Neural progenitor cell (in vitro differentiated cells): ENCODE measurements at places on chromosomes 12 and 14. TPM values are rescaled to one million over a fixed set of nuclear protein-coding genes. Genes with fewer than 3 reads are reported as not detected.

DNA sequence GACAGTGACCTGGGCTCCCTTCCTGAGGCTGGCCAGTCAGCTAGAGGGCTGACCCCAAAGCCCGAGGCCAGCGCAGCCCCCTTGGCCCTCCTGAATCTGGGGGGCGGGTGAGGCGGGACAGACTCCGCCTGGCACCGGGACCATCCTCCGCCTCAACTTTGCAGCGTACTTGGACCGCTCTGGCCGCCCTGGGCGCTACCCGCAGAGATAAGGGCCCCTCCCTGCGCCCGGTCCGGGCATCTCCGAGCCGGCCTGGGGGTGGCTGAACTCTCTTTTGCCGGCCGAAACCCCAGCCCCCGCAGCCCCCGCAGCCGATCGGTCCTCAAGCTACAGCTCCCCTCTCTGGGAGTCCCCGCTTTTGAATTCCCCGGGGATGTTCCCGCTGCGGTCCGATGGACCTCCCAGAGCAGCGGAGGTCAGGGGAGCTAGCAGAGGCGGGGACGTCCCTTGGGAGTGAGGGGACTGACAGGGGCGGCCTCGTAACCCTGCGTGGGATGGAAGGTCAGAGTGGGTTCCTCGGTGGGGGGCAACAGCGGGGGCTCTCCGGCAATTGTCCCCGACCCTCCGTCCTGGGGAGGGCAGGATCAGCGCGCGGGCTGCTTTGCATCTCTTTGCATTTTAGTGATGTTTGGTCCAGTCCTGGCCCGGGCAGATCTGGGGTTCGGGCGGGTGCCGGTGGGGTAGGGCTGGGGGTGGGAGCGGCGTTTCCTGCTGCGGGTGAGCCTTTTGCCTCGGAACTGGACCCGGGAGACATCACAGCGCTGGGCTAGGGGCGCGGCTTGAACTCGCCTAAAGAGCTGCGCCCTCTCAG lies at the start of gene CRIP1:
CRIP1 (plus strand) TSS at position 724 of the 811 bp plus-strand sequence. CDS start 374 bp downstream, outside the sequence.
- H3K27ac ChIP-seq, result no peak within 1 kb of the TSS
- H3K36me3 ChIP-seq, result no peaks in the 10 kb centered on the region
- H3K4me1 ChIP-seq, result peaks cover 29% of the 10 kb centered on the region
- H3K4me3 ChIP-seq, result peak within 1 kb of the TSS; percentile 42
- no peak for DNase-seq

DNA sequence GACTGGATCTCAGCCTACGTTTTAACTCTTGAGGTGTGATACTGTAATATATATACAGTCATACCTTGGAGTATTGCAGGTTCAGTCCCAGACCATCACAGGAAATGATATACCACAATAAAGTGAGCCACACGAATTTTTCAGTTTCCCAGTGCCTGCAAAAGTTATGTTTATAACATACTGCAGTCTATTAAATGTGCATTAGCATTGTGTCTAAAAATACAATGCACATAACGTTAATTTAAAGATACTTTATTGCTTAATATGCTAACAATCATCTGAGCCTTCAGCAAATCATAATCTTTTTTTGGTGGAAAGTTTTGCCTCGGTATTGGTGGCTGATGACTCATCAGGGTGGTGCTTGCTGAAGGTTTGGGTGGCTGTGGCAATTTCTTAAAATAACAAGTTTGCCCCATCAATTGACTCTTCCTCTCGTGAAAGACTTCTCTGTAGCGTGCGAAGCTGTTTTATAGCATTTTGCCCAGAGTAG lies 18.9 kb downstream of the PYROXD1 start:
- no peaks in the 10 kb centered on the region for H3K36me3 ChIP-seq
- H3K27me3 ChIP-seq, result no peaks in the 10 kb centered on the region
- H3K4me1 ChIP-seq, result no peaks in the 10 kb centered on the region
- H3K4me3 ChIP-seq, result no peak overlapping the region
- no peak for DNase-seq
- H3K27ac ChIP-seq, result no peak overlapping the region

DNA sequence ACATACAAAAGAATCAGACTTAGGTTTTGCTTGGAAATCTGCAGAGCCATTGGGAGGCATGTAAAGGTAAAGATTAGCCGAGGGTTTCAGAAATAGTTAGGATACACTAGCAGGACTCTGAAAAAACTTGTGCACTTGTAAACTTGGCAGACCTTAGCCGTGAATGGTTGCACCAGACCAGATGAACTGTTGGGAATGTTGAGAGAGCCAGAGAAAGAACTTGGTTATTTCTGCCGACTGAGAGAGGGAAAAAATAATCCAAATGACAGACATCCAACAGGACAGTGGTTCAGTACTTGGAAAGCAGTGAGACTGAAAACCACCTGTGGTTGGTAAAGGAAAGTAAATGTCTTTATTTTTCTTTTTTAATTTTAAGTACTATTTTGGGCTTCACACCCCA lies 222.5 kb upstream of the DDHD1 start:
- no peak overlapping the region for H3K4me3 ChIP-seq
- no peak for DNase-seq
- H3K4me1 ChIP-seq, result no peaks in the 10 kb centered on the region
- no peaks in the 10 kb centered on the region for H3K36me3 ChIP-seq
- no peak overlapping the region for H3K27ac ChIP-seq

Gene HOXC6
- not detected in 2 replicates for total RNA-seq

Gene AMN
- total RNA-seq, result 0.28 TPM in 1 of 2 replicates, not detected in the other

DNA sequence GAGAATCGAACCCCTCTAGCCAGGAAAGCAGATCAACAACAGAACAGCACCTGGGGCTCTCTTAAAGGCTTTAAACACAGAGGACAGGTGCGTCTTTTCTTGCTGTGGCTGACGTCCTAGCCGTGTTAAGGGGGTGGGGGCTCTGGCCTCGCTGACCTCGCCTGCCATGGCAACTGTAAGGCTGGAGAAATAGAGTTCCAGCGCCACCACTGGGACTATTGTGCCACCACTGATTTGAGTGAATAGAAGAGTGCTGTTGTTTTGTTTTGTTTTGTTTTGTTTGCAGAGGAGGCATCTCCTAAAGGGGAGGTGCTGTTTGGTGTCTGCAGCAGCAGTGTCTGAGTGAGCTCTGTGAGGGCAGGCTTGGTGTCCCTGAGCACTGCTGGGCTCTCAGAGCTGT lies 34.2 kb upstream of the PRMT8 start:
- DNase-seq, result peak; percentile 88
- H3K27me3 ChIP-seq, result peaks cover 6% of the 10 kb centered on the region
- no peaks in the 10 kb centered on the region for H3K36me3 ChIP-seq
- no peak overlapping the region for H3K4me3 ChIP-seq
- no peak overlapping the region for H3K27ac ChIP-seq
- H3K4me1 ChIP-seq, result peaks cover 23% of the 10 kb centered on the region

Gene HIP1R
- 19.3 and 25.6 TPM in 2 replicates for total RNA-seq

DNA sequence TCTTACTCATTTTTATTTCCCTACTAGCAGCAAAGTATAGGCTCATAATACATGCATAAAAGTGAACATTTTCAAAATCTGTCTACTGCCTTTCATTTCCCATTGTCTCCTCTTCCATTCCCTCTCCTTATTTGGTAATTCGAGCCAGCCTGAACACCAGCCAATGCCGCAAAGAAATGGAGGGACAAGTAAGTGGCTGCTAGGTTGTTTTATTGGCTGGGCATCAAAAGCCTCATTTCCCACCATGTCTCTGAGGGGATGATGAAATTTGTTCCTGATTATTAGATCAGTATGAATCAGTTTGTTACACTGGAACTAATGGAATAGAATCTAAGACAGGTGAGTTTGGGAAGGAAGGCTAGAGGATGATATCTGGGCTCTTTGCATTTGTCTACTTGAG lies 143.5 kb downstream of the KCNA5 start:
- peaks cover 3% of the 10 kb centered on the region for H3K4me1 ChIP-seq
- no peaks in the 10 kb centered on the region for H3K36me3 ChIP-seq
- DNase-seq, result no peak
- H3K27ac ChIP-seq, result no peak overlapping the region
- no peak overlapping the region for H3K4me3 ChIP-seq
- no peaks in the 10 kb centered on the region for H3K27me3 ChIP-seq

- H3K4me1 ChIP-seq, result peaks cover 23% of the 10 kb centered on the region
- DNase-seq, result no peak
- H3K27me3 ChIP-seq, result no peaks in the 10 kb centered on the region
- H3K4me3 ChIP-seq, result no peak overlapping the region
Observed at GRCh38 chr12:75722714-75723200, 211.3 kb upstream of the KRR1 start.

GRCh38 chr12:46264057-46264456 lies 4.8 kb downstream of the SLC38A1 start:
- H3K27me3 ChIP-seq, result no peaks in the 10 kb centered on the region
- no peaks in the 10 kb centered on the region for H3K36me3 ChIP-seq
- H3K4me3 ChIP-seq, result peak overlapping the region; percentile 9
- peak overlapping the region; percentile 31 for H3K27ac ChIP-seq
- H3K4me1 ChIP-seq, result peaks cover 67% of the 10 kb centered on the region
- DNase-seq, result no peak

Gene CLEC7A
- total RNA-seq, result not detected in 2 replicates

DNA sequence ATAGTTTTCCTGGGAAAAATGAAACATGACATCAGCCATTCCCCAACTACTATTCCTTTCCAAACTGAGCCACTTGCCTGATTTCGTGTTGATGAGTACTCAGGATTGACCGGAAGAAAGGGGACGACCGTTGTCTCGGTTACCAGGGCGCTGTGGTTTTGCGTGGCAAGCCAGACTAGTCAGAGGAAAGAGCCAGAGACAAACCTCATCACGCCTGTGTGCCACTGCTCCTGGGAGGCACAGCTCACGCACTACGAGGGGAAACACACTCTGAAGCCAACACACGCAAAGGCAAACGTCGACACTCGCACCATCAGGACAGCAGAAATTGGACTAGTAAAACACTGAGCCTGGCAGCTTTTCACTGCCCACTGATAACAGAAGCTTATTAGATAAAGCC lies 35.0 kb downstream of the GIT2 start:
- no peaks in the 10 kb centered on the region for H3K4me1 ChIP-seq
- DNase-seq, result no peak
- no peaks in the 10 kb centered on the region for H3K27me3 ChIP-seq
- no peaks in the 10 kb centered on the region for H3K36me3 ChIP-seq
- no peak overlapping the region for H3K27ac ChIP-seq
- H3K4me3 ChIP-seq, result no peak overlapping the region

DNA sequence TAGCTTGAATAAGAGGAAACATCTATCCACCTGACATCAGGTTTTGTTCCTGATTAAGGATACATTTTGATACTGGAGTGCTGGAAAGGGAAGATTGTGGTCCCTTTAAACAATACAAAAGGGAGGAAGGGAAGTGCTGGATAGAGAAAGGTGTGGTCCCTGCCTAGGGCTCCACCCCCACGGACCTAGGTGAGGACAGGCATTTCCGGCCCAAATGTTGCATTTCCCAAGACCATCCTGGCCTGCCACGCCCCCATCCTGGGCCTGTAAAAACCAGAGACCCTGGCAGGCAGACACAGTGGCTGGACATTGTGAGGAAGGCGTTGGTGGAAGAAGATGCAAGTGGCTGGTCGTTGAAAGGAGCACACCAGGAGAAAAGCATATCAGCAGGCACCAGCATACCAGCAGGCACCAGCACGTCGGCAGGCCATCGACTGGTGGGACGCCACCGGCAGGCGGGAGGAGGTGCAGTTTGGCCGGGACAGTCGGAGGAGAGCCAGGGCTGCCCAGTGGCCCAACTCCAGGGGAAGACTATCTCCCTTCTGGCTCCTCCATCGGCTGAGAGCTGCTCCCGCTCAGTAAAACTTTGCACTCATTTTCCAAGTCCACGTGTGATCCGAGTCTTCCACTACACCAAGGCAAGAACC lies 53.2 kb upstream of the AMN1 start:
- H3K27ac ChIP-seq, result no peak overlapping the region
- H3K4me3 ChIP-seq, result no peak overlapping the region
- no peaks in the 10 kb centered on the region for H3K27me3 ChIP-seq
- no peaks in the 10 kb centered on the region for H3K4me1 ChIP-seq

Gene ZDHHC22
- total RNA-seq, result 0.07 and 0.31 TPM in 2 replicates

Gene SDSL
- 3.1 and 3.5 TPM in 2 replicates for total RNA-seq

GRCh38 chr12:70609739-70610491 lies 27.3 kb downstream of the PTPRB start:
- peak overlapping the region; percentile 66 for H3K4me3 ChIP-seq
- H3K4me1 ChIP-seq, result peaks cover 8% of the 10 kb centered on the region
- no peaks in the 10 kb centered on the region for H3K36me3 ChIP-seq
- DNase-seq, result peak; percentile 66
- no peak overlapping the region for H3K27ac ChIP-seq

- H3K4me3 ChIP-seq, result no peak overlapping the region
- H3K27me3 ChIP-seq, result no peaks in the 10 kb centered on the region
- no peak overlapping the region for H3K27ac ChIP-seq
- no peak for DNase-seq
Observed at GRCh38 chr14:69354383-69355153, 43.5 kb downstream of the ERH start.

- no peaks in the 10 kb centered on the region for H3K27me3 ChIP-seq
- no peak overlapping the region for H3K27ac ChIP-seq
- peaks cover 6% of the 10 kb centered on the region for H3K4me1 ChIP-seq
- H3K4me3 ChIP-seq, result no peak overlapping the region
Observed at GRCh38 chr14:69017706-69018105, 38.6 kb upstream of the ACTN1 start.

- no peak for DNase-seq
- no peak overlapping the region for H3K27ac ChIP-seq
- no peaks in the 10 kb centered on the region for H3K36me3 ChIP-seq
- H3K4me3 ChIP-seq, result no peak overlapping the region
- H3K27me3 ChIP-seq, result peaks cover 3% of the 10 kb centered on the region
- H3K4me1 ChIP-seq, result no peaks in the 10 kb centered on the region
Observed at GRCh38 chr12:122844366-122844971, 9.2 kb downstream of the HIP1R start.

DNA sequence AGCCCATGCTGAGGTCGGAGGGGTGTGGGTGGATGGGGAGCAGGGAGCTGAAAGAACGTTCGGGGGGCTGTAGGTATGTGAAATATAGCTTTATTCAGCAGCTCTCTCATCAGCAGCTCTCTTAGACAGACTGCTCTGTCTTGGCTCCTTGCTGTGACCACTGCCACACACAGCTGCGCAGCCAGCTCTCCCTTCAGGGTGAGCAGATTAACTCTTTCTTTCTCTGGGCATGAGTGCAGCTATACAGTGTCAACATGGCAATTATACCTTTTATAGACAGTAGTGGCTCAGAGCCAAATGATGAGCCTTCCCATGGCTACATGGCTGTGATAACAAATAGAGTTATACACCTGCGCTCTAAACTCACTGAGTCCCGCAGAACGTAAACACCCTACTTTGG lies 137.7 kb upstream of the NEDD1 start:
- no peak for DNase-seq
- no peak overlapping the region for H3K4me3 ChIP-seq
- no peaks in the 10 kb centered on the region for H3K27me3 ChIP-seq
- H3K27ac ChIP-seq, result no peak overlapping the region
- H3K4me1 ChIP-seq, result no peaks in the 10 kb centered on the region
